ENCODE measurements at places on chromosomes 3 and 15. TPM values are rescaled to one million over a fixed set of nuclear protein-coding genes. Genes with fewer than 3 reads are reported as not detected.

The A4GNT gene
- not detected for total RNA-seq

DNA sequence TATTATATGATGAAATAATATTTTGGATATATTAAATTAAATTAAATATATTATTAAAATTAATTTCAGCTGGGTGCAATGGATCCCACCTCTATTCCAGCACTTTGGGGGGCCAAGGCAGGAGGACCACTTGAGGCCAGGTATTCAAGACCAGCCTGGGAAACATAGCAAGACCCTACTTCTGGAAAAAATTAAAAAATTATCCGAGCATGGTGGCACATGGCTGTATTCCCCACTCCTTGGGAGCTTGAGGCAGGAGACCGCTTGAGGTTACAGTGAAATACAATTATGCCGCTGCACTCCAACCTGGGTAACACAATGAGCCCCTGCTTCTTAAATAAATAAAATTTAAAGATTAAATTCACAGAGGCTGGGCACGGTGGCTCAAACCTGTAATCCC lies 61.4 kb downstream of the SH3BP5 start:
- no peak for DNase-seq

DNA sequence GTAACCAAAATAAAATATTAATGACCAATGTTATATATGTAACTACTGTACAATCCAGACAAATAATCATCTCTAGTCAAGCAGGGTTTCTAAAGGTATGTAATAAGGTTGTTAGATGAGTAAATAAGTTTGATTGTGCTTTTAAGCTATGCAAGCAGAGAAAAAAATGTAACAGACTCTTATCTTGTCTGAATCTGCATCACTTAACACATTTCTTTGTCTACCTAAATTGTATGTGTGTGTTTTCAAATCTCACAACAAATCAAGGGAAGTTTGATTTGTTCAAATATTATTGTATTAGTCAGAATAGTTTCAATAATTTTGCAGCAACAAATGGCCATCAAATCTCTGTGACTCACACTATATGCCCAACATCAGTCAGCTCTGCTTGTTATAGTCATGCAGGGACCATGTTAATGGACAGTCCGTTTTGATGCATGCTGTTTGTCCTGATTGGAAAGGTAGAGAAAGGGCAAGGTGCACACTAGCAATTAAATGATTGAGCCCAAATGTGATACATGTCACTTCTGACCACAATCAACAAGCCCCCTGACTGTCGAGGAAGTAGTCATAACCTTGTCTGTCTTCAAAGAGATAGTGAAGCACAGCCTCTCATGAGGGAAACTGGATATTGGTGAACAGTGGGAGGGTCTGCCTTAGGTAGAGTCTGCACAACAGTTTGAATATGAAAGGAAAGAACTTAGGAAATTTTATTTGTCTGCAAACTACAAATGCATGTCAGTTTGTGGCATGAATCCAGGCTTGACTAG lies 349.4 kb upstream of the SATB1 start:
- no peak for DNase-seq

GRCh38 chr15:66107070-66107469 lies 146.5 kb downstream of the MEGF11 start:
- DNase-seq = no peak

DNA sequence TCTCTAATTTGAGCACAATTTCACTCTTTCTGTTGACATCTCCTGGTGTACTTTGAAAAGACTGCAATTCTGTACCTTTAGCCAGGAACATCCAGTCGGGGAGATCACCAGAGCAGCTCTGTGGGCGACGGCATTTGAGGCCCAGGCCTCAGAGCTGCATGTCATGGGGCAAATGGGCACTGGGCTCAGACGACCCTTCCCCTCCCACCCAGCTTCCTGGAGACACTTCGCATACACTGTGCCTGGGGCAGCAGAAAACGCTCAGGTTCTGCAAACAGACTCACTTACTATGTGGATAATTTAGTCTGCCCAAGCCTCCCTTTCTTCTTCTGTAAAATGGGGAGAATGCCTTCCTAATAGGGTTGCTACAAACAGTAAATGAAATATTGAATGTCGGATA lies 96.9 kb downstream of the HMG20A start:
- DNase-seq = no peak

The CLDN1 gene
- 0.83 TPM for total RNA-seq

The CYP11A1 gene
- 0.22 TPM for total RNA-seq

DNA sequence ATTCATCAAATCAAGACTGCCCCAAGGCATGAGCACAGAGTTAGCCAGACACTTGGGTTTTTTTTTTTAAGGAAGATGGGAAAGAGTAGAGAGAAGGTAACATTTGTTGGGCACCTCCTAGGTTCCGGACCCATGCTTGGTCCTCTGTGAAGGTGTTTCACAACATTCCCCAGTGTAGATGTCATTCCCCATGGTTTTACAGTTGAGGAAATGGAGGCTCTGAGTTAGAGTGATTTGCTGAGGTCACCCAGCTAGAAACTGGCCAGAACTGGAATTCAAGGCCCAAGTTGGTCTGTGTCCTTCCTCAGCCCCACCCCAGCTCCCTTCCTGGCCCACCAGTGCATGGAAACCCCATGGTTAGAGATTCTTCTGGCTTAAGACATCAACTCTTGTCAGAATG lies 19.9 kb downstream of the WNT7A start:
- no peak for DNase-seq

The CFAP91 gene
- not detected for total RNA-seq

- DNase-seq = no peak
Observed at GRCh38 chr15:96186105-96186504, 144.4 kb upstream of the NR2F2 start.

- no peak for DNase-seq
Observed at GRCh38 chr3:115324056-115324455, 177.0 kb upstream of the ZBTB20 start.

DNA sequence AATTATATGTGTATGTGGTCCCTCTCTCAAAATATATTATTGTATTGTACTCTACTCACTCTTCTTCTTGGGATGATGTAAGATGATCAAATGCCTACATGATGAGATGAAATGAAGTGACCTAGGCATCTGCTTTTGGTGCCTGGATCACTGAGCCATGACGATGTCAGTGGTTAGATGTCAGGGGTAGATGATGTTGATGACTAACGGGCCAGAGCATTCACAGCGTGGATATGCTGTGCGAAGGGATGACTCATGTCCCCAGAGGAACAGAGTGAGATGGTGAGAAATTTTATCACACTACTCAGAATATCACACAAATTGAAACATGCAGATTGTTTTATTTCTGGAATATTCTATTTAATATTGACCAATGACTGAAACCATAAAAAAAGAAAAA lies 233.9 kb upstream of the CADM2 start:
- DNase-seq = no peak

The KBTBD13 gene
- total RNA-seq = not detected

The GATA2 gene
- total RNA-seq = 99.5 TPM

GRCh38 chr3:194163697-194164096 lies 27.7 kb downstream of the HES1 start:
- DNase-seq = no peak

Measured in HFFc6 (cell line).